ENCODE measurements at places on chromosomes 4 and X.
A peak's percentile ranks its signal among the peaks of the same experiment; 100 is the strongest.

GRCh38 chr4:152920768-152921167, 15.4 kb upstream of the FHDC1 start:
- no peak for DNase-seq

DNA sequence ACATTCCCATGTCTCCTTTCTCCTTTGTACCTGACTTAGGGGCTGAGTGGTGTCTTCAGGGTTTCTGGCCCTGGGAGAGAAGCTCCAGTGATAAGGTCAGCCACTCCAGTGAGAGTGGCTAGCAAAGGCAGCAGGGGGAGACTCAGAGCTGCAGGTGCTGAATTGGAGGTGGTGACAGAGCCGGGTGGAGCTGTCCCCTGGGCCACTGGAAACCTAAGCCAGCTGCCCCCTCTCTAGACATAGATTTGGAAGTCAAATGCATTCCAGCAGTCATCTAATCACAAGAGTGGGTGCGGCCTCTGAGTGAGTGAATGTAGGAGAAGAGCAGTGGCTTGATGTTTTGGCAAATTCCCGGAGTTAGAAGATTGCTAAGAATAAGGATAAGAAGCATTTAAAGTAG, 28.5 kb downstream of the TRIM2 start:
- DNase-seq, result no peak

- no peak for DNase-seq
Observed at GRCh38 chr4:3873408-3874027, 107.3 kb downstream of the ADRA2C start.

- no peak for DNase-seq
Observed at GRCh38 chr4:47640911-47641310, 155.8 kb downstream of the ATP10D start.

DNA sequence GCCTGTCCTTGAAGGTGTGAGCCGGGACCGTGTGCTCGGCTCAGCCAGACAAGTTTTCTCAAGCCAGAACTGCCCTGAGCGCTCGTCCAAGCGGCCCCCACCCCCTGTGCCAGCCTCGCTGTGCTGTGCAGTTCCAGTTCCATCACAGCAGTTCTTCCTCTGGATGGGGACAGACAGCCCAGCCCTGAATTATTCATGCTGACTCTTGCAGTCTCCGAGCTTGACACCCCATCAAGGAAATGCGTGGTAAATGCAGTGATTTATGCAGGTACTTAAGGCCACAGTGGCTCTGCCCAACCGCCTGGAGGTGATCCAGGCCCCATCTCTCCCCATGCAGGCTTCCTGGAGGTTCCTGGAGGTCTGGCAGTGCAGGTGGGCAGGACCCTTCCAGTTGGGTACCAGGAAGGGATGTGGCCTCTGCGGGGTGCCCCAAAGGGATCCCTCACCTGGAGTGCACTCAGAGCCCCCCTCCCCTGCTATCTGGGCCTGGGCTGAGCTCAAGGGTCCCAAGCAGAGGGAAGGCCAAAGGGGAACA, 44.8 kb upstream of the HMX1 start:
- DNase-seq, result no peak

- no peak for DNase-seq
Observed at GRCh38 chr4:127622621-127622920, 10.2 kb upstream of the INTU start.

DNA sequence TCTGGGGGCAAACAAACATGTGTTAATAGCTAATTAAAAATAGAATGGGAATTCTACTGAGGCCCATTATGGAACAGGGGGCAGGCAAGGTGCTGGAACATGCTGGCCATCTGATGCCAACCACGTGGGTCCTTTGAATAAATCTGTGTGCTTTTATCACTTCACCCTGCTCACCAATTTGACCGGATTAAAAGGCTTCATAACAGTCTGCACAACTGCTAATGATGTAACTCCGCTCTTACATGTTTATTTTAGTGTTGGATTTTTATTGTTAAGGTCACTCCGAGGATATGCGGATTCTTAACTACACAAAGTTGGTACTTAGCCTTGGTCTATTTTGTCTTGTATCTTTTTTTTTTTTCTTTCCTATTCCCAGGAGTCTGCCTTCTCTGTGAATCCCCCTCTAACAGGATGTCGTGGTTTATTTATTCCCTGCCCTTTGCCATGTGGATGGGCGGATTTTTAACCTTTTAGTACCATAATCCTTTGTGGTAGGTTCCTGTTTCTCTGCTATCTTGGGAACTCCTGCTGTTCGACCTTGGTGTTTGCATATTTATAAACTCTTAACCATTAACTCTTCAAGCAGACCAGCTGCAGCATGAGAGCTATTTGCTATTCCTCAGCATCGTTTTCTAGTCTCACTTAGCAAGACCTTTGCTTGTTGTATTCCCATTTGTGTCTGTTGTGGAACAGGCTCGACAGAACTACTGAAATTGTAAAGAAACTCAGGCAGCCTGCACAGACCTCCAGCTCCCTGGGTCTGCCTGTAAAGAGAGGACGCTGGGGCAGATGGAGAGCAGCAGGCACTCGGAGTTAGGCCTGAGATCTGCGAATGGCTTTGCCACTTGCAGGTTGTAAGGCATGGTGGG, 38.0 kb downstream of the TRIM2 start:
- DNase-seq, result no peak

DNA sequence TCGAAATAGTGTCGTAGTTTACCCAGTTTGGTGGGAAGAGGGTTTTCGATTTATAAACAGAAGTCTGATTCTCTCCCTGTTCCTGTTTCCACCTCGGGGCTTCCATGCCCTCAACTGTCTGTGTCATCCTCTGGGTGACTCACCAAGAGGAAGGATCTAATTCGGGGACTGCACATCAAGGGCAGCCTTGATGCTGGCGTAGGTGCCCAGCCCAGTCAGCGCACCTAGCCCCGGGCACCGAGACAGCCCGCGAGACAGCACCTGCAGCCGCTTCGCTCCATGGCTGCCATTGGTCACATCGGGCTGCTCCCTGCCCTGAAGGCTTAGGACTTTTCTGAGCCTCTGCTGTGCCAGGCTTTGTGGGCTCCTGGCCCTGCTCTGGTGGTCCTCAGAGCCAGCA, 7.7 kb downstream of the ABCD1 start:
- no peak for DNase-seq

GRCh38 chr4:137370679-137371078, 161.6 kb downstream of the PCDH18 start:
- no peak for DNase-seq

DNA sequence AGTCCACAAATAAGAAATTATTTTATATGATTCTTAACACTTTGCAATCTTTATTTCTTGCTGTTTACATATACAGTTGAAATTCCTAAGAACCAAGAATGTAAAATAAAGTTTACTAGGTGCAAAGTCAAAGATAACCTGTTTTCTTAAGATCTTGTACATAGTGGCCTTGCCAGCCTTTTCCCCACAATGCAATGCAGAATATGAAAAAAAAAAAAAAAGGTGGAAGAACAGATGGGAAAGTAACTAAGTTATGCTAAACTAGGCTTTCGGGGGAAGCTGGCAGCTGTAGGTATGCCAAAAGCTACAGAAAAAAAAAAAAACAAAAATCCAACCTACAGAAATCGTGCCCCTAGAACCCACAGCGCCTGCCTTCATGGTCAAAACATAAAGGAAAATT, 1588.4 kb downstream of the STIM2 start:
- DNase-seq, result no peak

- DNase-seq, result no peak
Observed at GRCh38 chr4:8850074-8850829, 21.4 kb downstream of the HMX1 start.

- DNase-seq, result peak; percentile 47
Observed at GRCh38 chrX:109732807-109733612, at the start of gene ACSL4. TSS of gene ACSL4 (minus strand) at chrX:109733257. CDS start at chrX:109683363, 49,894 bp downstream.

- no peak for DNase-seq
Observed at GRCh38 chr4:71211748-71212147, 127.1 kb upstream of the SLC4A4 start.

GRCh38 chr4:39855909-39856512, 121.7 kb downstream of the PDS5A start:
- no peak for DNase-seq

DNA sequence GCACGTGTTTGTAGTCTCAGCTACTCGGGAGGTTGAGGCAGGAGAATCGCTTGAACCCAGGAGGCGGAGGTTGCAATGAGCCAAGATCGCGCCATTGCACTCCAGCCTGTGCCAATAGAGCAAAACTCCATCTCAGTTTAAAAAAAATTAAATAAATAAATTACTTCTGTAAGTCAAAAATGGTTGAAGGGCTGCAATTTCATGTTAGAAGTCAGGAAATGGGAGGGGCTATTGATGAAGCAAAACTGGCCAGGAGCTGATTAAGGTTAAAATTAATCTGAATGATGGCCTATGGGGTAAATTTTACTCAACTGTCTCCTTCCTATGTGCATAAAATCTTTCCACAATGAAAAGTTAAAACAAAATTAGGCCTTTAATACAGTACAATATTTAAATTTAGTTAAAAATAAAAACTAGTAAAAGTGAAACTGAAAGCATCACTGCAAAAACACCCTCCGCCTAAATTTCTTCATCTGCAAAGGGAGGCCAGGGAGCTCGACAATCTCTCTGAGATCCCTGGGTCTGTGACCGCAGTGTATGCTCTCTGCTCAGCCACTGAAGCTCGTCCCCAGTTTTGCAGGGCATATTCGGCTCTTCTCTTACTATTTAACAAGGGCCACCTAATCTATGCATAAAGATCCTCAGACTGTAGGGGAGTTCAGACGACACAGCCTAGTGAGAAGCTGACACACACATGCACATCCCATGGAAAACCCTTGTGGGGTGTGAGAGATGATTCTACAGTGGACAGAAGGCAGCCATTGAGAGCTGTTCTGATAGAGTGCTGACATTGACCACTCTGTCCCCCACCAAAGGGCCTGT, 57.2 kb downstream of the IRF2 start:
- DNase-seq, result no peak

DNA sequence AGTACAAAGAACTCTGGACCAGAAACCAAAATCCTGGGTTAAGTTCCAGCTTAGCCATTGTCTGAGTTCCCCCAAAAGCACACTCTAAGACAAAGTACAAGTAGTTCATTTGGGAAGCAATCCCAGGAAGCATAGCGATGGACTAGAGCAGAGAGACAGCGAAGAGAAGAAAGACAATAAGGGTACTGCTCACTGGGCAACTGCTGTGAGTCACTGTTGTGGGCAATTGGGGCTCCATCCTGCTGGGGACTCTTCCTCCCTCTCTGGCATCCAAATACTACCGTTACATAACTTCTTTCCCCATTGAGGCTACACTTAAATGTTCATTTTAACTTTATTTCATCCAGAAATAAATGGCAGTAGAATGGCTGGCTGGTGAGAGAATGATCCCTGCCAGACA, 14.1 kb downstream of the SRPX start:
- DNase-seq, result no peak

DNA sequence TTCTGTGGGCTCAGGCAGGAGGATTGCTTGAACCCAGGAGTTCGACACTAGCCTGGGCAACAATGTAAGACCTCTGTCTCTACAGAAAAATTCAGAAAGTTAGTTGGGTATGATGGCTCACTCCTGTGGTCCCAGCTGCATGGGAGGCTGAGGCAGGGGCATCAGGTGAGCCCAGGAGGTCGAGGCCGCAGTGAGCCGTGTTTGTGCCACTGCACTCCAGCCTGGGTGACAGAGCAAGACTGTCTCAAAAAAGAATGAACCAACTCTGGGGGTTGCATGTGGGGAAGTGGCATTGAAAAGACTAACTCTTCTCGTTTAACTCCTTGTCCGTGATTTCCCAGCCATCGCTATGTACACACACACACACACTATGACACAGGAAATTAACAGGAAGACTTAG, 26.9 kb downstream of the ENOPH1 start:
- no peak for DNase-seq

- DNase-seq, result no peak
Observed at GRCh38 chrX:16852617-16853179, 17.5 kb downstream of the RBBP7 start.

DNA sequence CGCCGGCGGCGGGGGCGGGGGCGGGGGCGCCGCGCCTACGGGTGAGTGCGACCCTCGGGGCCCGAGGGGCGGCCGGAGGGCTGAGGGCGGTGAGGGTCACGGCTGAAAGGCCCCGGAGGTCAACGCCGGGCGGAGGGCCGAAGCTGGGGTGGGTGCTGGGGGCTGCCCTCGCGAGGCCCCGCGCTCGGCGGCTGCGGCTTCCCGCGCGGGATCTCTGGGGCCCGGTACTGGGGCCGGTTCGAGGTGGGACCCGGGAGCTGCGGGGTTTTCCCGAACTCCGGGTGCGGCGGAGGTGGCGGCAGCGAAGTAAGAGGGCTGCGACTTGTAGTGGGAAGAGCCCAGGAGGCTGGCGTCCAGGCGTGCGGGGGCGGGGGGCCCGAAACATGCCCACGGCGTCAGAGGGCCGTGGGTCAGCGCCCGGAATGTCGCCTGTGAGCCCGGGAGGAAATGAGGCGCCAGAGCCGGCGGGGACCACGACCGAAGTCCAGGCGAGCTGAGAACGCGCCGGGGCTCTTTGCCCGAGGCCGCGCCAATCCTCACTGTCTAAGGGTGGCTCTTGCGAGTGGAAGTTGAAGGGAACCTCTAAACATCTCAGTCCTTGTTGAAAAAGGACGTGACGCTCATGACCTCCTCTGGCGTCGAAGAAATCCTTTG, 407 bp downstream of the IL13RA1 start:
- DNase-seq, result no peak

DNA sequence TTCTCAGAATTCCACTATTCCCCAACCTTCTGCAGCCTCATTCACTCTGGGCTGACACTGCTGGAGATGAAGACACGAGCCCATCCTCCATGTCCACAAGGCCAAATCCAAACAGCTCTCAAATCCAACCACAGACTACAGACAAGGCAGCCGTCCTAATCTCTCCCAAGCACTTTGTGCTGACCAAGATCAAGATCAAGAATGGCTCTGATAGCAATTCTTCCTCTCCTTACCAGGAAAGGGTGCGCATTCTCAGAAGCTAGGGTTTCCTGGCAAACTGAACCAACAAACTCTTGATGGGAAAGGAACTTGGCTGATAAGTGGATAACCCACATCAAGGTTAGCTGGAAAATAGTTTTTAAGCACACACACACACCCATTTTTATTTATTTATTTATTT, 26.5 kb downstream of the RELL1 start:
- no peak for DNase-seq

Data from NCI-H1694 (cell line).